ENCODE measurements at places on chromosomes 12 and 14. TPM values are rescaled to one million over a fixed set of nuclear protein-coding genes. Genes with fewer than 3 reads are reported as not detected.

DNA sequence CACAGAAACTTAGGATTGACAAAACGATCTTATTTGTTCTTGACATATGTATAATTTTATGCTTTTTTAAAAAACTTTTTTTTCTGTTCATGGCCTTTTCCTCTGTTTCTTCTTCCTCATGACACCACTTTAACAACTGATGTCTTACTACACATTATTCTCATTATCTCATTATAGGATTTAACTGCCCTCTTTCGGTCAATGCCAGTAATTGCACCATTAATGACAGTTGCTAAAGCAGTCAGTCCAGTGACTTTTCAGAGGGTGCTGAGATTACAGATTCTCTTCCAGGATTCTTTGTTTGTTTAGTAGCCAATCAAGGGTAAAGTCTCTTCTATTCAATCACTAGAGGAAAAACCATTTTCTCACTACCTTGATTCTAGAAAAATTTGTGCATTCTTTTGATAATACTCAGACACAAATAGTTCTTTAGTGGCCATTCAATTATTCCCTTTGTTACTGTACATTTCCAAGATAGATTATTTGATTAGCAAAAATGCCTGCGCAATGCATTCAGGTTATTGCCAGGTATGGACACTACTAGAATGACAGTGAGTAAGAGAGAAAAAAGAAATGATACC, 50.1 kb downstream of the KLRG1 start:
- DNase-seq = peak; percentile 62
- H3K27ac ChIP-seq = no peak overlapping the region
- H3K27me3 ChIP-seq = peaks cover 5% of the 10 kb centered on the region
- no peaks in the 10 kb centered on the region for H3K36me3 ChIP-seq
- H3K4me1 ChIP-seq = no peaks in the 10 kb centered on the region

FAM90A1 gene
- total RNA-seq = not detected

- H3K27ac ChIP-seq = no peak overlapping the region
- no peaks in the 10 kb centered on the region for H3K36me3 ChIP-seq
- H3K27me3 ChIP-seq = peaks cover 78% of the 10 kb centered on the region
- no peak overlapping the region for H3K4me3 ChIP-seq
- H3K4me1 ChIP-seq = no peaks in the 10 kb centered on the region
These were observed 794 bp upstream of the LRTM2 start for GRCh38 chr12:1819571-1819970.

NPFF gene
- total RNA-seq = not detected

GRCh38 chr12:83434600-83434999, 747.9 kb downstream of the TMTC2 start:
- H3K4me3 ChIP-seq = no peak overlapping the region
- DNase-seq = no peak

DNA sequence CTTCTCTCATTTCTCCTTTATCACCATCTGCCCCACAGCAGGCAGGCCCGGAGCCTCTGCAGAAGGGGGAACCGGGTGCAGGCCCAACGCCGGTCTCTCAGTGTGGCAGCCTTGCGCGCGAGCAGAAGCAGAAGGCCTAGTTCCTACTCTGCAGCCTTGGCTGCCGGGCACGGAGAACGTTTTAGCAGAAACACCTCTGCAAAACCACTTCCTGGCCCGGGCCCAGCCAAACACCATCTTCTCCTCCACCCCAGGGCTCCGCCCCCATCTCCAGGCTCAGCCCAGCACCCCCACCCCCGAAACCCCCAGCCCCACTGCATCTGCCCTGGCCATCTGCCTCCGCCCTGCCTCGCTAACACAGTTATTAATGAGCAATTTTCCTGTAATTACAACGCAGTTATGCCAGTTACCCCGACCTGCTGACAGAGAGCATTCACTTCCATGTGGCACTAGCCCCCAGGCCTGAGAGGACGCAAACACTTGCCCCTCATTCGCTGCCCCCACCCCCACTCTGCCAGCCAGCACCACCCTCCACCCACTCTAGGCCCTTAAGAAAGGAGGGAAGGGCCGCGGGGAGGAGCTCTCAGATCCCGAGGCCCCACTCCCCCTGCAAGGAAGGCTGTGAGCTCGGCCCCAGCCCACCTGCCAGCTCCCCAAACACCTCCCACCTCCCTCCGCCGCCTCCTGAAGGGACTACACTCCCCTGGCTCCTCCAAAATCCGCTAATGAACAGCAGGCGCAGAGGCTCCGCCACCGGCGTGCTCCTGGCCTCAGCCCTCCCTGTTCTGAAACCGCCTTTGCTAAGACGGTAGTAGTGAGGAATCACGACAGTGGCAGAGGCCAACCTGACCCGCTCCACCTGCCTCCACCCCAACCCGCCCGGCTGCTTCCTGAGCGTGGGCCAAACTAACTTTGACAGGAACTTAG, 44.7 kb upstream of the FBRSL1 start:
- no peak for DNase-seq
- H3K4me1 ChIP-seq = no peaks in the 10 kb centered on the region
- no peaks in the 10 kb centered on the region for H3K36me3 ChIP-seq

- H3K27ac ChIP-seq = no peak overlapping the region
- no peaks in the 10 kb centered on the region for H3K27me3 ChIP-seq
- no peak overlapping the region for H3K4me3 ChIP-seq
- no peak for DNase-seq
These were observed 475.4 kb upstream of the SEL1L start for GRCh38 chr14:82009076-82009475.

- no peak overlapping the region for H3K27ac ChIP-seq
- no peaks in the 10 kb centered on the region for H3K27me3 ChIP-seq
- peak; percentile 97 for DNase-seq
- no peak overlapping the region for H3K4me3 ChIP-seq
- no peaks in the 10 kb centered on the region for H3K4me1 ChIP-seq
These were observed 726 bp upstream of the ZNF140 start for GRCh38 chr12:133080026-133080367.

- H3K4me3 ChIP-seq = no peak overlapping the region
- peaks cover 5% of the 10 kb centered on the region for H3K27me3 ChIP-seq
- H3K36me3 ChIP-seq = peaks cover 4% of the 10 kb centered on the region
- H3K4me1 ChIP-seq = no peaks in the 10 kb centered on the region
- no peak overlapping the region for H3K27ac ChIP-seq
These were observed 60.8 kb upstream of the C14orf180 start for GRCh38 chr14:104518659-104519350.

PPM1A gene
- 35.1 TPM for total RNA-seq

DNA sequence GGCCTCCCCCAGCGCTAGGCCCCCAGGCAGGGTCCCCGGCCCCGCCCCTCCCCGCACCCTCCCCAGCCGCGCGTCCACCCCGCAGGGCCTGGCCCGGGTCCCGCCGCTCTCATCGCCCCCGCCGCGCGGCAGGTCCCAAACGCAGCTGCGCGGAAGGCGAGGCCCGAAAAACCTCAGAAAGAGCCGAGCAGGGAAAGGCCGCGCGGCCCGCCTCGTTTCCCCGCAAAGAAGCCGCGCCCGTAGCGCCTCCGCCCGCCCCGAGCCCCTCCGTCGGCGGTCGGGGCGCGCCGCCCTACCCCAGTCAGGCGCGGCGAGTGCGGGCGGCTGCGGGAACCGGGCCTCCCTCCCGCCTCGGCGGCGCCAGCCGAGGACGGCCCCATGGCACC, 324 bp downstream of the POLE start:
- peak overlapping the region; percentile 78 for H3K4me3 ChIP-seq
- no peak for DNase-seq
- no peaks in the 10 kb centered on the region for H3K27me3 ChIP-seq
- H3K4me1 ChIP-seq = peaks cover 12% of the 10 kb centered on the region
- H3K36me3 ChIP-seq = peaks cover 14% of the 10 kb centered on the region
- no peak overlapping the region for H3K27ac ChIP-seq

DNA sequence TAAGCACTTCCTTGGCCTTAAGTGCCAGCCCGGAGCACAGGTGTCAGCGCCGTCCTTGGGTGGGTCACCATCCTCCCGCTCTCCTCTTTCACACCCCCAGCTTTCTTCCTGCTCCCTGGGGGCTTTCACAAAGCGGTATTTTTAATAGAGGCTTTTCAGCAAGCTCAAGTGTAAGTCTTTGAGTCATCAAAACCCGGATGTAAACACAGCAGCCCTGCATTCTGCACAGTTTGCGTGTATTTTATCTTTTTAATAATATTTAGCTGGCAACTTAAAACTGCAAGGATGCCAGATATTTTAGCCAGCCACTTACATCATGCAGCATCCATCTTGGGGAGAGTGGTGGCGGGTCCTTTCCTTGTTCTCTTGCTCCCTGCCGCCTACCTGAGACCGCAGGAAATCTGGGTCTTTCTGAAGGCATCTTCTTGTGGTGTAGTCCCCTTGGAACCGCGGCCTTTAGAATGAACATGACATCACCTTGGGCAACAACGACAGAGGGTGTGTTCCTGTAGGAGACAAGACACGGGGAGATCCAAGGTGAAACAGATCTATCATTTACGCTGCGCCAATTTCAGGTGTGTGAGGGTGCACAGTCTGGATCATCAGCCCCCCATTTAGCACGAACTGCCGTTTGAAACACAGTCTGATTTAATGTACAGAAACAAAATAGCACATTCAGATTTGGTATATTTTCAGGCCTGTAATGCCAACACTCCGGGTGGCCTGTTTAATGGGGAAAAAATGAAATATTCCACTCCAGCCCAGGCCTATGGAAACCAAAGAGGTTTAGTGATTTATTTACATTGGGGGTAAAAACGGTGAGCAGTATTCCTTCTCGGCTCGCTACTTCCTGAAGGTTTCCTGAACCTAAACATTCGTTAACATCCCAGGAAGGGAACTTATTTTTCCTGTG, 12.5 kb upstream of the IRF2BPL start:
- H3K4me1 ChIP-seq = peaks cover 97% of the 10 kb centered on the region
- peak overlapping the region; percentile 99 for H3K27ac ChIP-seq
- peak overlapping the region; percentile 86 for H3K4me3 ChIP-seq
- H3K27me3 ChIP-seq = peaks cover 2% of the 10 kb centered on the region
- no peaks in the 10 kb centered on the region for H3K36me3 ChIP-seq
- DNase-seq = peak; percentile 92

DNA sequence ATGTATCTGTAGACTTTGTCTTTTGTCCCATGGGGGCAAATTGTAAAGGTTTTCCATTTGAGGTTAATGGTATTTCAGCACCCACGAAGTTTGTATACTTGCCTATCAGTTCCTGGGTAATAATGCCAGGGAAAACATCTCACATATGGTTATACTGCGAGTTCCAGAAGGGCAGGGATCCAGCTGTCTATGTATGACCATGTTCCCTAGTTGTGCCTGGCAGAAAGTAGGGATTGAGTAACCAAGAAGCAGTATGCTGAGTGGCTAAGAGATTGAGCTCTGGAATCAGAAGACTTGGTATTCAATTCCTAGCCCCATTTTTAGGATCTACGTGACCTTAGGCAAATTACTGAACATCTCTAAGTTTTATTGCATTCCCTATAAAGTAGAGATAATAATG, 173.2 kb upstream of the PWP1 start:
- H3K4me3 ChIP-seq = no peak overlapping the region
- DNase-seq = no peak
- peaks cover 12% of the 10 kb centered on the region for H3K4me1 ChIP-seq
- H3K27me3 ChIP-seq = no peaks in the 10 kb centered on the region
- peaks cover 5% of the 10 kb centered on the region for H3K36me3 ChIP-seq
- H3K27ac ChIP-seq = no peak overlapping the region

DNA sequence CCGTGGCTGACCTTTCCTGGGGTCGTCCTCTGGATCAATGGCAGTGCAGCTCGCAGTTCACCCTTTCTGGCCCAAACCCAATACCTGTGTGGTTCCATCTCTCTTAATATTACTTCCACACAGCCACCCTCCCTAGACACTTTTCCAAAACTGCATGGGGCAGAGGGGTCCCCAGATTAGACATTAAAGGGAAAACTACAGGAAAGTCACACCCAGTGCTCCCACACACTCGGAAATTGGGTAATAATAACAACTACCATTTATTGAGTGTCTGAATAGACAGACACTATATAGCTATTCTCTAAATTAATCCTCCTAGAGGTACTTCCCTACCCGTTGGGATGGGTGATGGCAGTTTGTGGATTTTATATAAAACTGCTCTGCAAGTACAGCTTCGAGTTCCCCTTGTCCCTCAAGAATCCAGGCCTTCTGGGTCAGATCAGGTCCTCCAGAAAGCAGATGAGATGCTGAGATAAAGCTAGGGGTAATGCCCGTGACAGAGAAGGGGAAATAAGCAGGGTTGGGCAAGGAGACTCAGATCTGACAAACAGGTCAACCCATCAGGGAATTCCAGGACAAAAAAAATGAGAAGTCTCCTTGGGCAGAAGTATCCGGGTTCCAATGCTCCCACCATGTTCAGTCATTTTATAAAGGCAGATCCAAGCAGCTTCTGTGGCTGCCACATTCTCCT, 795 bp upstream of the PXN start:
- H3K4me1 ChIP-seq = peaks cover 36% of the 10 kb centered on the region
- peak overlapping the region; percentile 65 for H3K27ac ChIP-seq
- peaks cover 26% of the 10 kb centered on the region for H3K36me3 ChIP-seq
- peak overlapping the region; percentile 78 for H3K4me3 ChIP-seq

DNA sequence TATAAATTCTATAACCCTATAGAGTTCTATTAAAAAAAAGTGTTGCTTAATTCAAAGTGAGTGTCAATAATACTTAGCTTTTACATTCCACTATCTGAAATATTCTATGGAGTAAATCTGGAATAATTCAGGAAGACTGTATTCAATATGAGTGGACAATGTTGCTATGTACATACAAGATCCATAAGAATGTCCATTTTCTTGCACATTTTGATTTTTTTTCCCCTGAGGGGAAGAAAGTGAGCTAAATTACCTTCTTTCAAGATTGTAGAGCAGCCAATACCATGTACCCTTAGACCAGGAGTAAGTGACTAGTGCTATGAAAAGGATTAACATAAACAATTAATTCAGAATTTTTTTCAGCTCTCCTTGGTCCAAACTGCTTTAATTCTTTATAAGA, 25.4 kb downstream of the EXOC5 start:
- peaks cover 26% of the 10 kb centered on the region for H3K36me3 ChIP-seq
- no peak for DNase-seq
- H3K27ac ChIP-seq = no peak overlapping the region
- H3K4me3 ChIP-seq = no peak overlapping the region
- peaks cover 34% of the 10 kb centered on the region for H3K4me1 ChIP-seq

DNA sequence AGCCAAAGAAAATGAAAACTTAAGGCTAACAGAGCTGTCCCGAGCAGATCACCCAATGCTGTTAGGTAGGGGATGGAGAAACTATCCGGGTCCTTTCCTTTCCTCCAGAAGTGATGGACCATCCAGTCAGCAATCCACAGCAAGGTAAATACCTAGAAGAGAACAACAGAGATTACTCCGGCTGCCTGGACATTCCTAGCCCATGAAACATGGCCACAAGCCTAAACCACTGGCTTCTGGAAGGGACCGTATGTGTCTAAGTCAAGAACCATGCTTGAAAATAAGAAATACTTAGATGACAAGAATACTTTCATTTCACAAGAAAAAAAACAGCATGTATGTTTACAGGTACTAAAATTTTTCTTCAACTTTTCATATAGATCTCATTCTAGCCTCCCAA, 152.9 kb downstream of the SLC41A2 start:
- no peak overlapping the region for H3K27ac ChIP-seq
- H3K36me3 ChIP-seq = no peaks in the 10 kb centered on the region
- peaks cover 19% of the 10 kb centered on the region for H3K4me1 ChIP-seq
- H3K4me3 ChIP-seq = no peak overlapping the region
- peak; percentile 60 for DNase-seq

Measured in HFFc6 (cell line).